ENCODE measurements at places on chromosomes 4 and X.

DNA sequence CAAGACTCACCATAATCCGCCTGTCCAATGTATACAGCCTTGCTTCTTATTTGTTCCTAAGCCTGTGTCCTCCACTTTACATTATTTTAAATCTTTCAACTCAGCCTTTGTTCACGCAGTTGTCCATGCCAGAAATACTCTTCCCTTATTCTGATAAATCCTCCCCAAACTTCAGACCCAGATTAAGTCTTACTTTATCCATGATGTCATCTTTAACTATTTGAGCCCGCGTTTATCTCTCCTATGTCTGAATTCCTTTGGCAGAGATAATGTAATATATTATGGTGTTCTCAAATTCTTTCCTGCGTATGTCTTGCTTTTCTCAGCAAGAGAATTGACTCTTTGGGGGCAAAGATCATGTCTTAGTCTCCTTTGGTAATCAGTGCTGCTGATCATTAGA, 129.6 kb downstream of the LUZP4 start:
- DNase-seq: no peak

DNA sequence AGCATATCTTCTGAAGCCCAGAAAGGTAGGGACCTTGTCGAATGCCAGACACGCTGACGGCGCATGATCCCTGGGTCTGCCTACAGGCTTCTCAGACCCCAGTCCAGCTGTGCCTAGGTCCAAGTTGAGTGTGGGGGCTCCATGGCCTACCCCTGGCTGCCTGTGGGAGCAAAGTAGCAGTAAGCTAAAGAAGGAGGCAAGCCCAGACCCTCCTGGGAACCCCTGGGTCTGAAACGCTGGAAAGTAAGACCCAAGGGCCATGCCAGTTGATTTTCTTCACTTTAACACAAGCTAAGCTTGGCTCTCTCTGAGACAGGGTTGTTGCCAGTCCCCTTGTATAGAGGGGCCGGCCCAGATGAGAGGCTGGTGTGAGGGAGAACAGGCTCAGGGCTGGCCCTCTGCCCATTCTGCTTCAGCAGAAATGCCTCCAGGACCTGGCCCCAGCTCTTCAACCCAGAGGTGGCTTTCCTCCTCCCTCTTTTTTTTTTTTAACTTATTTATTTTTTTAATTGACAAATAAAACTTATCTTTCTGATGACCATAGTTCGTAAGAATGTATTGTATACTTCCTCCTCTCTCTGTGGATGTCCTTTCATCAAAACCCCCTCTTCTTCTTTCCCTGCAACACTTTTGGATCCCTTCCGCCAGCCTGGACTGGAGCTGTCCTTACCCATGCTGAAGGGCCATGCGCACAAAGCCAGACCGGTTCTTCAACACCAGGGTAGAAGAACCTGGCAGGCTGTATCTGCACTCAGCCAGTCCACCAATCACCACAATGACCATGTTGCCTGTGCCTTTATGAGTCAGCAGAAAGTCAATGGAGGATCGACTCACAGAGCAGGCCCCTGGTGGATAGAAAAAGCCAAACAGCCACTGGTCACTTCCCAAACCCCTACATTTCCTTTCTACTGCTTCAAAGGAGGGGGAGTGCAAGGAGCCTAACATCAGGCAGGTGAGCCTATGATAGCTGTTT, 7.1 kb downstream of the AWAT2 start:
- DNase-seq: no peak

GRCh38 chr4:87120411-87121162, 99.8 kb downstream of the KLHL8 start:
- no peak for DNase-seq

GRCh38 chrX:27439771-27440170, 23.4 kb downstream of the PPP4R3C start:
- no peak for DNase-seq

DNA sequence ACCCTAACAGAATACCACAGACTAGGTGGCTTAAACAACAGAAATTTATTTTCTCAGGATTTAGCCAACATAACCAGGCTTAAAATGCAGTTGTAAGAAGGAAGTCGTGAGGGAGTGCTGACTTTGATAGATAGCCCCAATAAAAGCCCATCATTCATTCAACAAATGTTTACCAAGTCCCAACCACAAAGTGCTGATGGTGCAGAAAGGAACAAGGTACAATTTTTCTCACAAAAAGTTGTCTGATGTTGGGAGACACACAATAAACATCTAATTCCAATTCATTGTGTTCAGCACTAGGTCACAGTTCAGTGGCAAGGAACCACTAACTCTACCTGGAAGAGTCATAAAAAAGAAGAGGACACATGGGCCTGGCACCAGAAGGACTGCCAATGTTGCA, 42.2 kb downstream of the AKAP4 start:
- no peak for DNase-seq

DNA sequence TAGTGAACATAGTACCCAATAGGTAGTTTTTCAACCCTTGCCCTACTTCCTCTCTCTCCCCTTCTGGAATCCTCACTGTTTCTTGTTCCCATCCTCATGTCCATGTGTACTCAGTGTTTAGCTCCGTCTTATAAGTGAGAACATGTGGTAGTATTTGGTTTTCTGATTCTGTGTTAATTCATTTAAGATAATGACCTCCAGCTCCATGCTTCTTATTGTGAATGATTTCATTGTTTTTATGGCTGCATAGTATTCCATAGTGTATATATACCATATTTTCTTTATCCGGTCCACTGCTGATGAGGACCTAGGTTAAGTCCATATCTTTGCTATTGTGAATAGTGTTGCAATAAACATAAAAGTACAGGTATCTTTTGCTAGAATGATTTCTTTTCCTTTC, 31.0 kb downstream of the IRF2 start:
- no peak for DNase-seq

- DNase-seq: no peak
Measured at GRCh38 chr4:59500103-59500502, 1700.0 kb upstream of the ADGRL3 start.

DNA sequence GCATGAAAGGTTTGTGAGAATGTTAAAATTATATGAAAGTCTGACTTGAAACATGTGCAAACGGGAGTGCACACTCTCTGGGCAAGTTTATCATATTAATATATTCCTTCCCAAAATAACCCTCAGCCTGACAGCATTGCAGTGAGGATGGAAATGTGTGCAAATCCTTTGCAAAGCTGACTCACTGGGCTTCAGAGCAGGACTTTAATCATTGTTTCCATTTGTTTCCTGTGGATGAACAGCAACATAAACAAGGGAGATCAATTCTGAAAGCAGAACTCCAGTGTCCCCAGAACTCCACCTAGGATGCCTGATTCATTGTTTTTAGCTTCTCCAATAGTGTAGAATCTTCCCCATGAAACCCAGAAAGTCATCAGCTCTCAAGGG, 32.9 kb downstream of the SLC2A9 start:
- no peak for DNase-seq

DNA sequence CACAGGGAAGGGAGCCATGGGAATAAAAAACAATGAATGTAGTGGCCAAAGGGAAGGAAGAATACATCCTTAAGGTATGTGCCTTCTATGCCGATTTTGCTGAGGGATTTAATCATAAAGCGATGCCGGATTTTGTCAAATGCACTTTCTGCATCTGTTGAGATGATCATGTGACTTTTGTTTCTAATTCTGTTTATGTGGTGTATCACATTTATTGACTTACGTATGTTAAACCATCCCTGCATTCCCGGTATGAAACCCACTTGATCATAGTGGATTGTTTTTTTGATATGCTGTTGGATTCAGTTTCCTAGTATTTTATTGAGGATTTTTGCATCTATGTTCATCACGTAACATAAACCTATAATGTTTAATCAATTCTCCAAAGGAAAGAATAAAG, 60.0 kb downstream of the SSX7 start:
- no peak for DNase-seq

DNA sequence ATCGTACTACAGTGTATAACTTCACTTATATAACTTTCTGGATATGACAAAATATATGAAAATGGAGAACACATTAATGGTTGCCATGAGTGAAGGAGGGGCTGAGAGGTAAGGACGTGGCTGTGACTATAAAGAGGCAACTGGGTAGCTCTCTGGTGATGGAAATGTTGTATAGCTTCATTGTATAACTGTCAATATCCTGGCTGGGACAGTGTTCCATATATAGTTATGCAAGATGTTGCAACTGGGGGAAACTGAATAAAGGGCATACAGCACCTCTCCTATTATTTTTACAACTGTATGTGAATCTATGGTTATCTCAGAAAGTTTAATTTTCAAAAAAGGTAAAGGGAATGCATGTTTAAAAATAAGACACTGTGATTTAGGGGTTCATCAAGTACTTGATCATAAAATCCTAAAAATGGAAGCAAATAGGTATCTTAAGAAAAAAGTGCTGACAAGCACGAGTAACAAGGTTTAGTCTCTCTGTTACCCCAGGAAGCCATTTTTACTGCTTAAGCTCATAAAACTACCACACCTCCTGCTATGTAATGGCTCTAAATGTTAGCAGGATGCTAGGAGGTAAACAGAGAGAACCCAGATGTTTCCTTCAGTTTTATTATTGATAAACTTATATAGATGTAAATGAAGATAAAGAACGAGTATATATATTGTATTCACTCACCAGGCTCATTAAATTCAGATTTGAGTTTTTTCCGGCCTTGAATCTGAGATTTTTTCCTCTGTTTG, 34.0 kb downstream of the NAF1 start:
- no peak for DNase-seq

GRCh38 chrX:40644821-40645358, 2.5 kb downstream of the CXorf38 start:
- no peak for DNase-seq

- DNase-seq: no peak
Measured at GRCh38 chr4:132564920-132565319, 584.2 kb upstream of the PCDH10 start.

GRCh38 chr4:140930011-140930410, 173.8 kb upstream of the TBC1D9 start:
- no peak for DNase-seq

Measured in H1 (cell line).